ENCODE measurements at places on chromosomes 7 and 10.

- DNase-seq, result no peak
Observed at GRCh38 chr7:143269251-143269650, 6.0 kb downstream of the GSTK1 start.

DNA sequence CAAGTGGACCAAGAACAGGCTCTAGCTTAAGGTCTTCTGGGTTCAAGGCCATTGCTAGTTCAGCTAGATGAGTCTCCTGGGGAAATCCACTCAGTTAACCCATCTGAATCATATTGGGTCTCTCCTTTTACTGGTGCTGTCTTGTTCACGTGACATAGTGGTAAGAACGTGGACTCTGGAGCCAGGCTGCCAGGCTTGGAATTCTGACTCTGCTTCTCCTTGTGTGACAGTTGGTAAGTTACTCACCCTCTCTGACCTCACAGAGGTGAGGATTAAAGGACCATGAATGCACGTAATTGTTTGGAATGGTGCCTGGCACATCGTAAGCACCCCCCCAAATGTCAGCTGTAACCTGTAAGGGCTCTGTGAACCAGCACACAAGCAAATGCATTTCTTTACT is 9.7 kb upstream of the CALU start:
- DNase-seq, result no peak

GRCh38 chr10:129063212-129063611 is 403.8 kb upstream of the MGMT start:
- no peak for DNase-seq

- no peak for DNase-seq
Observed at GRCh38 chr10:35607475-35608327, 2.6 kb downstream of the GJD4 start.

DNA sequence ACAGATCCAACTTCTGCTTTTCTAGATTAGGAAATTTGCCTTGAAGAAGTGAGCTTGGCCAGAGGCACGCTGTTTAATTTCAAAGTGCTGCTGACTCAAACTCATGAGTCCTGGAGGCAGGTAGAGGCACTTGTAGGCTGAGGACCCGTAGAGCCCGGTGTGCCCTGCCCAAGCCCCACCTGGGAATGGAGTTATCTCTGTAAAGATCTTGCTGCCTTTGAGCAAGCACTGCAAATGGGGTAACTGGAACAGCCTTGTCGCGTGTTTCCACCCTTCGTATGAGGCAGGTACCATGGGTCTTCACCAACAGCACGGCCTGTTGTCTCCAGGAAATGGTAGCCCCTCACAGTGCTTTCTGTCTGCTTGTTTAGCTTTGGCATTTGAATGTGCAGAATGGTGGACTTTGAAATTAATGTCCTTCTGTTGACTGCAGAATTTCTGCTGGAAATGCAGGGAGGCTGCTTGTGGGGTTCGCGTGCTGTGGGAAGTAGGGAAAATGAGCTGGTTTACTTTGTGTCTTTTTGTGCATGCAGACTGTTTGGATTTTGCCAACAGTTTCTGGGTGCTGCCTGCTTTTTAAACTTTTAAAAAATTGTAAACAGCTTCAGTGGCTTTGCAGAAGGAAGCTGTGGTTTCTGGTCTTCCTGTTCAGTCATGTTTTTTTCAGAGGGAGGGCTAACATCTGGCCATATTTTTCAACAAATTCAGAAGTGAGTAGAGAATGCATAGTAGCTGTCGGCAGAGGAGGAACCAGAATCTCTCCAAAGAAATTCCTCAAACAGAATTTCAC is 27.2 kb downstream of the CCM2 start:
- no peak for DNase-seq

- DNase-seq, result no peak
Observed at GRCh38 chr10:96379758-96380157, 21.0 kb upstream of the OPALIN start.

GRCh38 chr10:35386594-35387174 is 50.4 kb downstream of the CCNY start:
- no peak for DNase-seq

DNA sequence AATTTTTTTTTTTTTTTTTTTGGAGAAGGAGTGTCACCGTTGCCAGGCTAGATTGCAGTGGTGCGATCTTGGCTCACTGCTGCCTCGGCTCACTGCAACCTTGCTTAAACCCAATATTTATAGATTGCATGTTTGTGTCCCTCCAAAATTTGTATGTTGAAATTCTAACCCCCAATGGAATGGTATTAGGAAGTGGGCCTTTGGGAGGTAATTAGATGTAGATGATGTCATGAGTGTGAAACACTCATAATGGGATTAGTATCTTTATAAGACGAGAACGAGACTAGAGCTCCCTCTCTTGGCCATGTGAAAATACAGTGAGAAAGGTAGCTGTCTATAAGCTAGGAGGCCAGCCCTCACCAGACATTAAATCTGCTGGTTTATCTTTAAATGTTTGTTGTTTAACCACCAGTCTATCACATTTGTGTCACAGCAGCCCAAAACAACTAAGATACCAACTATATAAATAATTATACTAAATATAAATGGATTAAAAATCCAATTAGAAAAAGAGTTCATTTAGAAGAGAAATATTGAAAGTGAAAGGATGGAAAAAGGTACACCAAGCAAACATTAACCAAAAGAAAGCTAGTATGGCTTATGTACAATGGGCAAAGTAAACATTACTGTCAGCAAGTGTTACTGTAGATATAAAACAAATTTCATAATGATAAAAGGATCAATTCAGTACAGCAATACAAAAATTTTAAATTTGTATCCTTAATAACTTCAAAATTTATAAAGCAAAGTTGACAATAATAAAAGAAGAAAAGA is 9.3 kb downstream of the TCAF1 start:
- no peak for DNase-seq

- no peak for DNase-seq
Observed at GRCh38 chr7:105880571-105881330, 4.4 kb upstream of the ATXN7L1 start.

GRCh38 chr7:83148776-83149175 is 13.9 kb downstream of the PCLO start:
- no peak for DNase-seq

- DNase-seq, result peak; percentile 54
Observed at GRCh38 chr10:79374312-79375191, 27.3 kb downstream of the PPIF start.

- DNase-seq, result no peak
Observed at GRCh38 chr10:78547905-78548304, 514.2 kb downstream of the RPS24 start.

- no peak for DNase-seq
Observed at GRCh38 chr10:112026438-112026837, 157.1 kb downstream of the GPAM start.

- no peak for DNase-seq
Observed at GRCh38 chr10:52316500-52316899, 2.4 kb downstream of the DKK1 start.

DNA sequence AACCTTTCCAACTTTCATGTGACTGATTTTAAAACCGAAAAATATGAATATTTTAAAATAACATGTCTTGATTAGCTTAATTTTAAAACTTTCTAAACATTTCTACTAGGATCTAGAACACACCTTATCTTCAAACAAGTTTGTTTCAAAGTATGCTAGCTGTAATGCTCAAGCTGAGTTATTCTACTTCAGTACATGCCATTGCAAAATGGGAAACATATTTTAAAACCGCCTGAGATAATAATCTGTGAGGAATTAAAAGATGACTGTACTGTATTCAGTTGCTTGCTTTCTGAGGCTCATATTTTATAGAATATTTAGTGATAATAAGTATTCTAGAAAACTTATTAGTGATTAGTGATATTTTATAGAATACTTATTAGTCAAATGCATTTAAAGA is 99.6 kb downstream of the LMBR1 start:
- no peak for DNase-seq

DNA sequence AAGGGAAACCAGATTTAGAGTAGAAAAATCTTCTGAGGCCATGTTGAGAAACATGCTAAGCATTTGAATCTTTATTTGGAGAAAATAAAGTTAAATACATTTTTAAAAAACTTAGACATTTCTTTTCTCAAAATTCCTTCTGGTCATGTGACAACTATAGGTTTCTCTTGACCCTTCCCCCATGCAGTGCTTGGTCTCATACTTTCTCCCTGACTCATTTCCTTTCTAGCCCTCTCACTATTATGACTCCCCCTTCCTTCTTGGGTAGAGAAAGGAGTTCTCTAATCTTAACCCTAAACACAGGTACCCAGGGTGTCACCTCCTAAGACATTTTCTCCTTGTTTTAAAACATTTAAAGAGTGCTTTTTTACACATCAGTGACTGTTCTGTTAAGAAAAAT is 179.5 kb upstream of the TMEM106B start:
- no peak for DNase-seq

- no peak for DNase-seq
Observed at GRCh38 chr10:7312488-7312857, 98.4 kb downstream of the SFMBT2 start.

GRCh38 chr10:30111340-30112022 is 52.1 kb upstream of the JCAD start:
- DNase-seq, result no peak

DNA sequence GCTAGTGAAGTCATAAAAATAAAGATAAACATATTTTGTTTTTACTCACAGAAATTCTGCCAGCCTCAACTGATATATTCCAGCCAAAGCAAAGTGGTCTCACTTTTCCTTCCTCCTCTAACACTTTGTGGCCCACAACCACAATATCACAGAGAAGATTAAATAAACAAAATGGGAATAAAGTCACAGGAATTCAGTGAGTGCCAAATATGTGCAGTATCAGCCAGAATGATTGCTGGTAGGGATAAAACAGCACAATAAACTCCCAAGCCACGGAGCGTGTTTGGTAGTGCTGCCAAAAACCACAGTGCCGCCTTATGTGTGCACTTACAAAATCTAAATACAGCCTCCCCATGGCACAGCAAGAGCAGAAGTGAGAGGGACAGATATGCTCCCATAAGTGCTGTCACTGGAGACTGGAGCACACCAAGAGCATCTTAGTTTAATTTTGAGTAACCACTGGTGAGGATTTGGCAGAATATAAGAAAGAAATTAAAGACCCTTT is 155.8 kb downstream of the POM121L12 start:
- no peak for DNase-seq

GRCh38 chr10:30431435-30431911 is 2.5 kb upstream of the MAP3K8 start:
- no peak for DNase-seq

GRCh38 chr7:23894892-23895569 is 185.0 kb downstream of the STK31 start:
- no peak for DNase-seq

DNA sequence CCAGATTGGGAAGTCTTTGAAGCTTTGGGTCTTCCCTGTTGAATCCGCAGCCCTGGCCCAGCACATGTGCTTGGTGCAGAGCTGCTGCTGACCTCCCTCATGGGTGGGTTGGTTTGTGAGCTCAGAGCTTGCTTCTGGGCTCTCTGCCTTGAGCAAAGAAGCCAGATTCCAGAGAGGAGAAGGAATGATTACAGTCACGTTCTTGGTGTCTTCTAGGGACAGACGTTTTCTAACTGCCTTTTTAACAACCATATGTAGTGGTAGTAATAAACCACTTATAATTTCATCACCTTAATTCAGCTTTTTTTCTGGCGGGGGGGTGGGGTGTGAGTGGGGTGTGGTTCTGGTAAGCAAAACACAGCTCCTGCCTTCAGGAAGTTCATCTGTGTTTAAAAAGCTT is 39.5 kb downstream of the LRMDA start:
- no peak for DNase-seq

DNA sequence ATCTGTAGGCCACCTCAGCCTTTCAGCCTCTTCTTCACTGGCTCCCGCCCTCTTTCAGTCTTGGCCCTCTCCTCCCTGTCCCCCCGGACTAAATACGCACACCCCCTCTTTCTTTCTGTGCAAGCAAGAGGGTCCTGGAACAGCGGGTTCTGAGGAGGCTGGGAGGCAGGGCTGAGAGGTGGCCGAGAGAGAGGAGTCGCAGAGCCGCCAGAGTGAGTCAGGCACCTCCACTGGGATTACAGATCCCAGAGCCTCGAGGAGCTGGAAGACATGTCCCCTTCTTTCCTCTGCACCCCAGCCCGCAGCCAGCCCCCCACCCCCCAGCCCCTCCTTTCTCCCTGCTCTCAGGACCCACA is 182 bp downstream of the CCDC136 start:
- no peak for DNase-seq

GRCh38 chr7:38822549-38822948 is 86.4 kb downstream of the VPS41 start:
- no peak for DNase-seq

GRCh38 chr7:10083766-10084165 is 889.9 kb upstream of the PHF14 start:
- no peak for DNase-seq

- DNase-seq, result no peak
Observed at GRCh38 chr10:56943221-56943755, 582.2 kb upstream of the ZWINT start.

DNA sequence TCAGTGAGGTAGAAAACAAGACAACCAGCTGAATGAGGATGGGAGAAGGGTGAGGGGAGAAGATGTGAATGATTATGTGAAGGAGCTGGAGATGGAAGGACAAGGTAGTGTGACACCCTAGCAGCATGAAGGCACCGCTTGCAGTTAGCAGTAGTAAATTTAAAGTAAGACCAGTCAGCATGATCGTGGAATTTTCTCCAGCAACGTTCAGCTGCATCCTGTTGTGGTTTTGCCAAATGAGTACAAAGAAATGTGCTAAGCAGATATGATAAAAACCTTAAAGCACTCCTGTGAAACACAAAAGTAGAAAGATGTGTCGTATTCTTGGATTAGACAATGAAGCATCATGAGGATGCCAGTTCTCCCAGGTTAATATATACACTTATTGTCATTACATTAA is 34.1 kb upstream of the IFRD1 start:
- DNase-seq, result no peak

DNA sequence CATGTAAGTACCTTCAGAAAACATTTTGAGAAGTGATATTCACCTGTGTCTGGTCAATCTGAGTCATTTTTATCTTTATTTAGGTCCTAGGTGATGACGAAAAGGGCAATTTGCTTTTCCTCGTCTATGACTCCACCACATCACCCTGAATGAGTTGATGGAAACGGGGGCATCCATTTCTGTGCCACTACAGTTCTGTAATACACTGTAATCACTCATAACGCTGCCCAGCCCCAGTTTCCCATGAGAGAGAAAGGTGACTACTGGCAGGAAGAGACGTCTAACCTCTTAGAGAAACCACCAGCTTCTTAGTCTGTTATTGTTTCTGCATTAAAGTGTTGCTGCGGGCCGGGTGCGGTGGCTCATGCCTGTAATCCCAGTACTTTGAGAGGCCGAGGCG is 205.3 kb upstream of the MKLN1 start:
- no peak for DNase-seq

DNA sequence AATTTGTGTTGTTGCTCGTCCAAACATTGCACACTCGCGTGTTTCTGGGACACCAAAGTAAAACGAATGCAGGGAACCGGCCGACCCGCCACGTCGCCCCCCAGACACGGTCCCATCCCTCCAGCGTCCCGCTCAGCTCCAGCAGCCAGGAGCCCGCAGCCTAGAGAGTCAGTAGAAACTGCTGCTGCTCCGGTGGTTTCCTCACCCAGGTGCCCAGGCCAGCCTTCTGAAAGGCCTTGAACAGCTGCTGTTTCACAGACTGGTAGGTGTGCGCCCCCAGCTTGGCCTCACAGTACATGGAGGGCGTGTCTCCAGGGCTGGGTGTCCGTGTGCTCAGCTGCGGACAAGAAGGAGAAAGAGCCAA is 126.8 kb downstream of the WDR37 start:
- DNase-seq, result no peak

- no peak for DNase-seq
Observed at GRCh38 chr10:42988069-42988468, 88.8 kb upstream of the RET start.

GRCh38 chr7:28516390-28517172 is 104.3 kb downstream of the CREB5 start:
- no peak for DNase-seq
